MV-4-11 (cell line): ENCODE measurements at places on chromosomes 2 and 18.
A peak's percentile ranks its signal among the peaks of the same experiment; 100 is the strongest.

DNA sequence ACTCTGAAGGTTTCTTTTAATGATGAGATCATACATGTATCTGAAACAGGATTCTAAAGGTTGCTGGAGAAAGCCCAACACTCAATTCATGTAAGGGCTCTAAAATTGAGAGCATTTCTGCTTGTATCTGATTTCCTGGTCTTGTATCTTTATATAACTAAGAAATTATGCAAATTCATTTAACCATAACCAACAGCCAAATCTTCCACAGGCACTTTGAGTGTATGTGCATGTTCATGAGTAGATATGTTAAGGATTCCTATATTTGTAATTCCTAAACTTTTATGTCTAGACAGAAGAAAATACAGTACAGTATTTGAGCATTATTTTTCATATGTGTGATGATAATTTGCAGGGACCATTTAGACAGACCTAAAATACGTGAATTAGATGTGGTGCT is 20.4 kb upstream of the PELI1 start:
- no peak for DNase-seq

- DNase-seq, result peak; percentile 65
Measured at GRCh38 chr2:112880696-112881095, 30.3 kb upstream of the IL37 start.

GRCh38 chr2:204650611-204651010 is 105.3 kb downstream of the PARD3B start:
- DNase-seq, result no peak

DNA sequence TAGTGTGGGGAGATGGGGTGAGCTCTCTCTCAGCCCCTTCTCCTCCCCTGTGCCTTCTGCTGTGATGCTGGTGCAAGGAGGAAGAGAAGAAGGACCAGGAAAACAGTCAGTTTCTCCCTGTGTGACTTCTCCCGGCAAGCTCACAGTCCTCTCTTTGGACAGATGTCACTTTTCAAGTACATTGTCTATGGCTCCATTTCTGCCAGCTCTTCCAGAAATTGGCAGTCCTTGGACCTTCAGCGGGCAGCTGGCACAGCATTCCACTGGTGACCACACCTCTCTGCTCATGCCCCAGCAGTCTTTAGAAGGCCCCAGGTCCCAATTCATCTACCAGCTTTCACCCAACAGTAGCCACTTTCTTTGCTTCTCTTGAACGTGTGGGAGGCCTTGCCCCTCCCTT is 63.9 kb downstream of the AOX1 start:
- no peak for DNase-seq

GRCh38 chr2:166406374-166406773 is 30.6 kb upstream of the SCN9A start:
- DNase-seq, result no peak

DNA sequence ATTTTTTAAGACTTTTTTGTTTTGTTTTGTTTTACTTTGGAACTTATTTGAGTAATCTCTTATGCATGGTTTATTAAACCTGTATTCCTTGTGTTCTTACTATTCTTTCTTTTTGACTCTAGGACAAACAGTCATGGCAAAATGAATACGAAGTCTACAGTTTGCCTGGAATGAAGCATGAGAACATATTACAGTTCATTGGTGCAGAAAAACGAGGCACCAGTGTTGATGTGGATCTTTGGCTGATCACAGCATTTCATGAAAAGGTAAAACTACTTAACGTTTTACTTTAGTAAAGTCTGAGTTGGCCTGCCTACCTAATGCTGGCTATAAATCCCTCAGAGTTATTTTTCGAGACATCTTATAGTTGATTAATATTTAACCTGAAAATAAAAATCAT is 72.3 kb downstream of the ACVR2A start:
- DNase-seq, result no peak

GRCh38 chr2:75561566-75562512 is 1.1 kb upstream of the EVA1A start:
- DNase-seq, result no peak

GRCh38 chr2:66521291-66521922 is 86.5 kb downstream of the MEIS1 start:
- no peak for DNase-seq

DNA sequence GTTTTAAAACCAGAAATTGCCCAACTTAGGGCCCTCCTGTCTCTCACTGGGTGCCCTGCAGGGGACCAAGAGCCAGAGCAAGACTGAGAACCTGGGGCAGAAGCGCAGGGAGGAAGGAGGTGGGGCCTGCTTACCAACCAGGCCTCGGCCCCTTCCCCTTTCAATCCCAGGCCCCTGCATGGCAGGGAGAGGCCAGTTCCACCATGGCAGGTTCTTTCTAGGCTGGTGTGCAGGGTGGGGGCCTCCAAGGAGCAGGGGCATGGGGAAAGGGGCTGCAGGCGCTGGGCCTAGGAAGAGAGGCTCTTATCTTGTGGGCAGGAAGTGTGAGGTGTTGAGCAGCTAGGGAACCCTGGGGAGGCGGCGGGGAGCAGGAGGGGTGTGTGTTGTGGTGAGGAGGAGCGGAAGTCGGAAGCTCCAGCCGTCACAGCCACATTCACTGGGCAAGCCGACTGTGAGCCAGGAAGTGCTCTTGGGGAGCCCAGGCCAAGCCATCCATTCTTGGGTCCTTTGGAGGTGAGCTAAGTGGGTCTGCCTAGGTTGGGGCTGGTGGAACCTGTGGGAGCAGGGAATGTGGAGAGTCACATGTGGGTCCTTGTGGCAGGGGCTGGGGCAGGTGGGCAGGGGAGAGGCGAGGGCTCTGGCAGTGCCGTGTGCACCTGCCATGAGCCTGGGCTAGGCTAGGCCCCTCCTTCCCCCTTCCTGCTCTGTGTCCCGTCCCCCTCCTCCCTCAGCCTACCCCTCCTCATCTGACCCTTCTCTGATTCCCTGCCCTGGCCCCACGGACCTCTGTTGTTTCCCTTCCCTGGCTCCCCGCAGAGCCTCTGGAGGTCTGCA is at the start of gene PSD4:
Gene PSD4, plus strand, starts transcription at position 430 of the 834 bp plus-strand sequence. CDS start 8,486 bp downstream, outside the sequence.
- peak; percentile 89 for DNase-seq

GRCh38 chr18:50806208-50806616 is 13.6 kb downstream of the MRO start:
- DNase-seq, result peak; percentile 94

- DNase-seq, result no peak
Measured at GRCh38 chr2:160492401-160493226, 993 bp downstream of the RBMS1 start.

- peak; percentile 85 for DNase-seq
Measured at GRCh38 chr18:76498064-76498463, 3.0 kb upstream of the ZNF516 start.

GRCh38 chr2:76178610-76179009 is 467.9 kb upstream of the GCFC2 start:
- DNase-seq, result no peak

GRCh38 chr18:6521803-6522418 is 107.2 kb upstream of the L3MBTL4 start:
- DNase-seq, result peak; percentile 6

- DNase-seq, result no peak
Measured at GRCh38 chr2:33288011-33288410, 188.4 kb upstream of the RASGRP3 start.

DNA sequence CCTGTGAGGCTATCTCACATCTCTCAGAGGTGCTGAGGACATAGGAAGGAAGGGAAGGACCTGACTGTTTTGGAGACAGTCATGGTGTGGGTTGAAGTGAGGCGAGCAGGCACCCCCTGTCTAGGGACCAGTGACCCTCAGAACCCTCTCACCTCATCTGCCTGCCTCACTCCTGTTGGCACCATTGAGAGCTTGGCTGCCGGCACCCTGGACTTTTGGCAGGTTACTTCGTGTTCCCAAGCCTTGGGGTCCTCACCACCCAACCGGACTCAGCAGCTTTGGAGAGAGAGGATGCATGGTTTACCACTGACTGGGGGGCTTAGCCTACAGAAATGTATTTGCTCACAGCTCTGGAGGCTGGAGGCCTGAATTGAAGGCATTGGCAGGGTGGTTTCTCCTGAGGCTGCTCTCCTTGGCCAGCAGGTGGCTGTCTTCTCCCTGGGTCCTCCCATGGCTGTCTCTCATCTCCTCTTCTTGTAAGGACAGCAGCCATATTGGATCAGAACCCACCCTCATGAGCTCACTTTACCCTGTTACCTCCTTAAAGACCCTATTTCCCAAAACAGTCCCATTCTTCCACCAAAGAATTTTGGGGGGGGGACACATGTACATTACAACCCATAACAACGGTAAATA is 142.0 kb downstream of the TSN start:
- peak; percentile 18 for DNase-seq

- DNase-seq, result no peak
Measured at GRCh38 chr2:15146960-15147359, 414.2 kb downstream of the NBAS start.

DNA sequence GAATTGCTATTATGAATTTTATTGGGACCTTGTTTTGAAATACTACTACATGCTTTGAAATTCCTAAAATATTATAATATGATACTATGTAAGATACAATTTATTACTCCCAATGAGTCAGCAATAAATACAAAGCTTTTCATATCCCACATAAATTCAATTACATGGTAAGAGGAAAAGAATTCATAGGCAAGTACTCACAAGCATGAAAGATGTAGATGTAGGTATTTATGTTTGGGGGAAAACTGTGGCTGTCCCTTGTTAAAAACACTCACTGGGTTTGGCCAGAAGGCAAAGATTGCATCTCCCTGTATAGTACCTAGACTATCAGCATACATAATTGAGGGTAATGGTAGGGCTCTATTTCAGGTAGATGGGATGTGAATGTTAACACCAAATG is 90.4 kb downstream of the MBD2 start:
- DNase-seq, result no peak

- DNase-seq, result no peak
Measured at GRCh38 chr2:149743842-149744448, 156.4 kb upstream of the MMADHC start.

- no peak for DNase-seq
Measured at GRCh38 chr18:37741032-37741623, 175.5 kb upstream of the CELF4 start.
